ENCODE measurements at places on chromosomes 1 and 21. TPM values are rescaled to one million over a fixed set of nuclear protein-coding genes. Genes with fewer than 3 reads are reported as not detected.

KLF17 gene
- not detected for polyA plus RNA-seq

ANGPTL3 gene
- not detected for polyA plus RNA-seq

RUNX1 gene
- 0.11 TPM for polyA plus RNA-seq

NBPF20 gene
- 0.27 TPM for polyA plus RNA-seq

NCDN gene
- 26.2 TPM for polyA plus RNA-seq

IFI6 gene
- 13.2 TPM for polyA plus RNA-seq

FAM177B gene
- polyA plus RNA-seq = 0.06 TPM

MYCL gene
- polyA plus RNA-seq = 30.3 TPM

FNDC10 gene
- 40.0 TPM for polyA plus RNA-seq

UTS2 gene
- not detected for polyA plus RNA-seq

PLXNA2 gene
- 0.33 TPM for polyA plus RNA-seq

ACTN2 gene
- 2.4 TPM for polyA plus RNA-seq

MATN1 gene
- 0.12 TPM for polyA plus RNA-seq

RPE65 gene
- polyA plus RNA-seq = not detected

CD1E gene
- polyA plus RNA-seq = not detected

All from H1 (cell line).